ENCODE measurements at places on chromosomes 11 and 22.

DNA sequence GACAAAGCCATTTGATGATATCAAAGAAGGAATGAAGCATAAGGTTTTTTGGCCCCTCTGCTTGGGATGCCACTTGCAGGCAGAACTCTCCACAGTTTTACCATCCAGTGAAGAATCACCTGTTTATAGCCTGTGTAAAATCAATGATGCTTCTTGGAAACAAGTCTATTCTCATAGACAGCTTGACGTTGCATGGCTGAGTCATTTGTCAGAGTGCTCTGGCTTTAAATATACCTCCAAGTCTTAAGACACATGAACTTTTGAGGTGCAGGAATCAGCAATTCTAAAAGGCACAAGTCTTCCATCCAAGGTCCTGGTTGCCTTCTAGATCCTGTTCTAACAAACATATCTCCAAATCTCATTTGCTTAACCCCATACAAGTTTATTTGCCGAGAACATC lies 53.6 kb upstream of the KIRREL3 start:
- no peak overlapping the region for H3K4me3 ChIP-seq
- no peaks in the 10 kb centered on the region for H3K27me3 ChIP-seq
- no peaks in the 10 kb centered on the region for H3K4me1 ChIP-seq
- no peak for DNase-seq
- no peak overlapping the region for H3K27ac ChIP-seq
- no peaks in the 10 kb centered on the region for H3K36me3 ChIP-seq

- no peak for DNase-seq
- H3K27ac ChIP-seq, result no peak overlapping the region
- H3K4me1 ChIP-seq, result no peaks in the 10 kb centered on the region
- no peaks in the 10 kb centered on the region for H3K27me3 ChIP-seq
- H3K4me3 ChIP-seq, result no peak overlapping the region
Observed at GRCh38 chr22:37316405-37316804, 34.1 kb downstream of the CYTH4 start.

DNA sequence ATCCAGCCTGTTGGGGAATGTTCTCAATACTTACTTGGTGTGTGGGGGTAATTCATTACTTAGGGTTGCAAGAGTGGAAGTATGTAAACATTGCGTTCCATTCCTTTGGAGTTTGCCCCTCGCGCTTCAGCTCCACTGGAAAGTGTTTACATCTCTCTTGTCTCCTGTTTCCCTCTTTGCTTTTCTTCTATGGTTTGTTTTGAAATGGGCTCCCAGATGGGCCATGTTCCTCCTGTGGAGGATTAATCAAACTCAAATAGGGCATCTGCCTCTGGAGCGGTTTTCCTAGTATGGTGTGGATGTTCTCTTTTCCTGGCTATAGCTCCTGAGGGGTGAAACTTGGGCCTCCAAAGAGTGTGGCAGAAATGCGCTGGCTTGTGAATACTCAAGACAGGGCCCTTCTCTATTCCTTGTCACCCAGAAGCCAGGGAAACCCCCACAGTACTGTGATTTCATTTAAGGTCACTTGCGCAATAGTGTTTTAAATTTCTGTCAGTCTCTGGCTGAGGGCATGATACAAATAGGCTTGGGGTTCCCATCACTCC lies 51.9 kb downstream of the CD44 start:
- H3K4me1 ChIP-seq, result peaks cover 5% of the 10 kb centered on the region
- H3K27me3 ChIP-seq, result no peaks in the 10 kb centered on the region
- H3K4me3 ChIP-seq, result no peak overlapping the region
- H3K36me3 ChIP-seq, result no peaks in the 10 kb centered on the region

- H3K27ac ChIP-seq, result peak overlapping the region; percentile 72
- no peaks in the 10 kb centered on the region for H3K27me3 ChIP-seq
- H3K36me3 ChIP-seq, result no peaks in the 10 kb centered on the region
- peaks cover 33% of the 10 kb centered on the region for H3K4me1 ChIP-seq
- DNase-seq, result peak; percentile 79
Observed at GRCh38 chr11:96306933-96307775, 35.8 kb downstream of the MAML2 start.

DNA sequence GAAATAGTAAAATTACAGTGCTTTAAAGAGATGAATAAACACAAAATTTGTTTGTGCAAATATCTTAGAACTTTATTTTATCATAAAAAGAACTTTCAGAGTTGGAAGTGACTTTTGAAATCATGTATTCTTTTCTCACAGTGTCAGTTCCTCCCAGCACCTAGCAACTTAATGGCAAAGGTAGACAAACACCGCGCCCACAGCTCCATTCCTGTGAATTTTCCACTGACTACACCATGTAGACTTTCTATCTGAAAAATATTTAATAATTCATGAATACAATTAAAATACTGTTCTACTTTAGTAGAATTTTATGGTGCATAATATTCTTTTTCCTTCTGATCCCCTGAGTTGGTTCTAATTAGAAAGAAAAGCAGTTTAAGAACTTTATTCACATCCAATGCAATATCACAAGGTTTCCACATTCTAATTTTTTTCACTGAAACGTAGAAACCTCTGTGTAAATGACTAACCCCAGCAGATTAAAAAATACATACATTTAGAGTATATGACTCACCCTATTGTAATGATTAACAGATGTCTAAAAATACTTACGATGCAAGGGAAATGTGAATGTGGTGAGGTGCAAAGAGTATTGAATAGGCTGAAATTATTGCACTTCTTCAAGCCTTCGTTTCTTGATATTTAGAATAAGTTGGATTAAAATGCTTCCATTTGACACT lies 218.2 kb upstream of the CCDC179 start:
- DNase-seq, result no peak
- no peaks in the 10 kb centered on the region for H3K36me3 ChIP-seq
- H3K4me3 ChIP-seq, result no peak overlapping the region

- H3K27ac ChIP-seq, result peak overlapping the region; percentile 29
- no peaks in the 10 kb centered on the region for H3K27me3 ChIP-seq
- no peak overlapping the region for H3K4me3 ChIP-seq
Observed at GRCh38 chr11:75280770-75281468, 40.3 kb downstream of the TPBGL start.

- DNase-seq, result peak; percentile 21
- peak overlapping the region; percentile 6 for H3K4me3 ChIP-seq
- H3K36me3 ChIP-seq, result no peaks in the 10 kb centered on the region
Observed at GRCh38 chr11:84316866-84317555, 1030.8 kb upstream of the CCDC90B start.

GRCh38 chr11:132373405-132374143 lies 1003.2 kb downstream of the NTM start:
- H3K27ac ChIP-seq, result no peak overlapping the region
- no peak for DNase-seq
- H3K27me3 ChIP-seq, result no peaks in the 10 kb centered on the region
- no peaks in the 10 kb centered on the region for H3K36me3 ChIP-seq
- no peaks in the 10 kb centered on the region for H3K4me1 ChIP-seq
- H3K4me3 ChIP-seq, result no peak overlapping the region

- no peak overlapping the region for H3K4me3 ChIP-seq
- no peaks in the 10 kb centered on the region for H3K27me3 ChIP-seq
Observed at GRCh38 chr22:50731811-50732624, 6.0 kb upstream of the ACR start.

- H3K27me3 ChIP-seq, result no peaks in the 10 kb centered on the region
- no peak overlapping the region for H3K27ac ChIP-seq
- DNase-seq, result no peak
- H3K4me1 ChIP-seq, result peaks cover 21% of the 10 kb centered on the region
Observed at GRCh38 chr11:73415854-73416615, 39.8 kb downstream of the RELT start.

- peak overlapping the region; percentile 26 for H3K27ac ChIP-seq
- H3K4me1 ChIP-seq, result peaks cover 8% of the 10 kb centered on the region
- H3K27me3 ChIP-seq, result no peaks in the 10 kb centered on the region
- no peak overlapping the region for H3K4me3 ChIP-seq
- no peaks in the 10 kb centered on the region for H3K36me3 ChIP-seq
- DNase-seq, result no peak
Observed at GRCh38 chr22:40463017-40463631, 92.7 kb downstream of the SGSM3 start.

DNA sequence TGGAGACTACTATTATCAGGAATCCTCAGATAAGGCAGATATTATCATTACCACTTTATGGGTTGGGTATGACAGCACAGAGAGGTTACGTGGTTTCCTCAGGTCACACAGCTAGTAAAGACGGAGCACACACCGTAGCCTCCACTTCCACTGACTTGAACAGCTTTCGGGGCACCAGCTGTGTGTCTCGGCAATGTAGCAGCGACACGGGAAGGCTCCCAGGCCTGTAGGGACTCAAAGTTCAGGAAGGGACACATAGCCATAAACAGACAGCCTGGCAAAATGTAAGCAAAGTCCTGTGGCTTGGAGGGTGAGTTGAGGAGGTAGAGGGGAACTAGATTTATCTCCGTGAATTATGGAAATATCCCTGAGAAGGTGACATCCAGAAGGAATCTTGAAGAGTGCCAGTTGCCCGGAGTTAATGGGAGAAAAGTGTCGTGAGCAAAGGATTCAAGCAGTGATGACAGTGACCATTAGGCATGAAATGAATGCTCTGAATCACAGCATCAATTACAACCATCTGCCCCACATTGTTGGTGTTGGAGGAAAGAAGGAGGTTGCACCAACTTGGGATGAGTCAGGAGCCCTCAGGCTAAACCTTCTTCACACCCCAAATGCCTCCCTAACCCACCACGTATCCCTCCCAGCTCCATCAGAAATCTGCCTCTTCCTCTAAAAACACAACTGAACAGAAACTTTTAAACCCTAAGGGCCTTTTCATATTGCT lies 106.7 kb upstream of the ASPHD2 start:
- no peaks in the 10 kb centered on the region for H3K4me1 ChIP-seq
- no peaks in the 10 kb centered on the region for H3K36me3 ChIP-seq
- DNase-seq, result no peak
- no peak overlapping the region for H3K27ac ChIP-seq
- H3K4me3 ChIP-seq, result no peak overlapping the region

DNA sequence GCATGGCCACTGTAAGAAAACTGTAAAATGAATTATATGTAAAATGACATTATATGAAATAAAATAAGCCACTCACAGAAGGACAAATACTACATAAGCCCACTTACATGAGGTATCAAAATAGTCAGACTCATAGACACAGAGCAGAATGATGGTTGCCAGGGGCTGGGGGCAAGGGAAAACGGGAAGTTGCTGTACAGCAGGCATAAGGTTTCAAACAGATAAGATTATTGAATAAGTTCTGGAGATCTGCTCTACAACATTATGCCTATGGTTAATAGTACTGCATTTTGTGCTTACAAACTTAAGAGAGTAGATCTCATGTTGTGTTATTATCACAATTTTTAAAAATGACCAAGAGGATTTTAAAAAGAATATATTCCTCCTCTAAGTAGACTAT lies 32.7 kb upstream of the HEPHL1 start:
- peaks cover 13% of the 10 kb centered on the region for H3K4me1 ChIP-seq
- no peak overlapping the region for H3K27ac ChIP-seq
- no peaks in the 10 kb centered on the region for H3K36me3 ChIP-seq
- no peak overlapping the region for H3K4me3 ChIP-seq
- no peaks in the 10 kb centered on the region for H3K27me3 ChIP-seq

DNA sequence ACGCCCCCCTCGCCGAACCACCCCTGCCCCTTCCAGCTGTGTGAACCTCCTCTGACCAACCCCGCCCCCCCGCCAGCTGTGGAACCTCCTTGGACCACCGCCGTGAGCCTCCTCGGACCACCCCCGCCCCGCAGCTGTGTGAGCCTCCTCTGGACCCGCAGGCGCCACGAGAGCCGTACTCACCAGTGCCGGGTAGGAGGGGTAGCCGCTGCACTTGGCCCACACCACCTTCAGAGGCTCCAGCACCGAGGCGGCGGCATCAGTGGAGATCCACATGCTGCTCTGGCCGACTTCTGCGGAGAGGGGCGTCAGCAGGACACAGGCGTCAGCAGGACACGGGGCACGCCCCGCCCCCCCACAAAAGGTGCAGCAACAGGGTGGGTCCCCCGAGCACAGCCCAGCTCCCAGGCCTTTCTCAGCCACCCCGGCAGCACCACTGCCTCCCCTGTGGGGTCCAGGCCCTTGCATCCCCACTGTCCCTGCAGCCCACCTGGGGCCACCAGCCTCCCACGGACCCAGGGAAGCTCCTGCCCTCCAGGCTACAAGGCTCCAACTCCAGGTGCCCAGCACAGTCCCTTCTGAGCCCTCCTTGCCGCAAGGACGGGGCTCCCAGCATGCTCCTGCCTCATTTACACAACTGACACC lies 51.7 kb downstream of the BRD1 start:
- H3K4me3 ChIP-seq, result no peak overlapping the region
- no peaks in the 10 kb centered on the region for H3K27me3 ChIP-seq
- H3K27ac ChIP-seq, result no peak overlapping the region

DNA sequence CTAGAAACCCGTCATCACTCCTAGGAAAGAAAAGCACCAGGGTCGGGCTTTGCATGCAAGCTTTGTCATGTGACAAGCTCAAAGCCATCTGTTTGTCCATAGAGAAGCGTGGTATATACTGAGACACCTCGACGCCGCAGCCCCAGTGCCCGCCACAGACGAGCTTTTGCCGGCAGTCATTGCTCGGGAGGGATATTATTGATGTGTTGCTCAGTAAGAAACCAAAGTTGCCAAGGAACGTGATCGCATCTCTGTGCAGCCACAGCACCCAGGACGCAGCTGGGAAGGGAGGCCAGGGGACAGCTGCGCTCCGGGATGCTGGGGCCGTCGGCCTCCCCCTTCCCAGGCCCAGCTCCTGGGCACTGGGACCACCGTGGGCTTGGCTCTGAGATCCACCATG lies 89.5 kb upstream of the KCNQ1OT1 start:
- H3K4me3 ChIP-seq, result no peak overlapping the region
- DNase-seq, result no peak
- no peaks in the 10 kb centered on the region for H3K36me3 ChIP-seq
- H3K27me3 ChIP-seq, result no peaks in the 10 kb centered on the region

GRCh38 chr11:94183251-94183885 lies 54.7 kb downstream of the PANX1 start:
- H3K27me3 ChIP-seq, result no peaks in the 10 kb centered on the region
- no peak overlapping the region for H3K4me3 ChIP-seq
- peaks cover 22% of the 10 kb centered on the region for H3K4me1 ChIP-seq

- H3K27me3 ChIP-seq, result no peaks in the 10 kb centered on the region
- no peaks in the 10 kb centered on the region for H3K36me3 ChIP-seq
- H3K4me1 ChIP-seq, result no peaks in the 10 kb centered on the region
- H3K27ac ChIP-seq, result no peak overlapping the region
- no peak overlapping the region for H3K4me3 ChIP-seq
Observed at GRCh38 chr11:72369743-72370142, 64.6 kb downstream of the CLPB start.

GRCh38 chr11:61560751-61561150 lies 20.1 kb downstream of the SYT7 start:
- H3K4me3 ChIP-seq, result no peak overlapping the region
- H3K27me3 ChIP-seq, result no peaks in the 10 kb centered on the region
- H3K27ac ChIP-seq, result no peak overlapping the region
- no peaks in the 10 kb centered on the region for H3K4me1 ChIP-seq

GRCh38 chr11:132032555-132032954 lies 662.1 kb downstream of the NTM start:
- H3K4me1 ChIP-seq, result no peaks in the 10 kb centered on the region
- H3K36me3 ChIP-seq, result no peaks in the 10 kb centered on the region
- no peak overlapping the region for H3K4me3 ChIP-seq

- H3K27me3 ChIP-seq, result no peaks in the 10 kb centered on the region
- no peak overlapping the region for H3K4me3 ChIP-seq
- H3K27ac ChIP-seq, result no peak overlapping the region
- DNase-seq, result no peak
Observed at GRCh38 chr11:133065847-133066485, 466.3 kb downstream of the OPCML start.
